Natural killer cell treated with Interleukin-12 subunit alpha and Interleukin-12 subunit beta and Interleukin-15 and Interleukin-18, amount 100 ng/mL, for 72 hours (primary cell): ENCODE measurements at places on chromosomes 12 and 14. TPM values are rescaled to one million over a fixed set of nuclear protein-coding genes. Genes with fewer than 3 reads are reported as not detected.

OR8S1 gene
- not detected for total RNA-seq

GPR137C gene
- total RNA-seq: 0.38 TPM

KRT82 gene
- not detected for total RNA-seq

SLC4A8 gene
- 6.3 TPM for total RNA-seq

LIN7A gene
- total RNA-seq: 0.75 TPM

MCRS1 gene
- total RNA-seq: 64.9 TPM

OS9 gene
- 203 TPM for total RNA-seq

IL26 gene
- 10.0 TPM for total RNA-seq

RBP5 gene
- total RNA-seq: not detected

CCDC198 gene
- total RNA-seq: not detected

RPS6KL1 gene
- 10.0 TPM for total RNA-seq

CLEC1B gene
- not detected for total RNA-seq

MOK gene
- 3.0 TPM for total RNA-seq

MSRB3 gene
- 0.11 TPM for total RNA-seq
